Activated CD8-positive, alpha-beta memory T cell treated with anti-CD3 and anti-CD28 coated beads for 1 hour (primary cell): ENCODE measurements at places on chromosomes 6 and 20.

DNA sequence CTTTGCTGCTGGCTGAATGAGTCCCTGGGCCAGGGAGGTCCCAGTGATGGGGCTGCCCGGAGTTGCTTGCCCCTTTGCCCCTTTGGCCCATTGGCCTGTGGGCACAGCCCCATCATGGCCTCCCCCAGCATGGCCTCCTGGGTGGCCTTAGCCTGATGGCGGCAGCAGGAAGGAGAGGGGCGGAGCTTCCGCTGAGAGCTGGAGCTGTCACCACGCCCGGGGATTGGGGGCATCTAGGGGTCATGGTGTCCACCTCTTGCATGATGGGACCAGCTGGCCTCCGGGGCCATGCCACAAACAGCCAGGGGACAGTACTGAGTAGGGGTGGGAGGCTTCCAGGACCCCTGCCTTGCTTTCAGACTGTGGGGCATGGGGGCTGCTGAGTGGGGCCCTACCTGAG lies 31.5 kb upstream of the GATA5 start:
- DNase-seq, result no peak

GRCh38 chr20:17482536-17482935 lies 48.6 kb downstream of the BFSP1 start:
- DNase-seq, result no peak

DNA sequence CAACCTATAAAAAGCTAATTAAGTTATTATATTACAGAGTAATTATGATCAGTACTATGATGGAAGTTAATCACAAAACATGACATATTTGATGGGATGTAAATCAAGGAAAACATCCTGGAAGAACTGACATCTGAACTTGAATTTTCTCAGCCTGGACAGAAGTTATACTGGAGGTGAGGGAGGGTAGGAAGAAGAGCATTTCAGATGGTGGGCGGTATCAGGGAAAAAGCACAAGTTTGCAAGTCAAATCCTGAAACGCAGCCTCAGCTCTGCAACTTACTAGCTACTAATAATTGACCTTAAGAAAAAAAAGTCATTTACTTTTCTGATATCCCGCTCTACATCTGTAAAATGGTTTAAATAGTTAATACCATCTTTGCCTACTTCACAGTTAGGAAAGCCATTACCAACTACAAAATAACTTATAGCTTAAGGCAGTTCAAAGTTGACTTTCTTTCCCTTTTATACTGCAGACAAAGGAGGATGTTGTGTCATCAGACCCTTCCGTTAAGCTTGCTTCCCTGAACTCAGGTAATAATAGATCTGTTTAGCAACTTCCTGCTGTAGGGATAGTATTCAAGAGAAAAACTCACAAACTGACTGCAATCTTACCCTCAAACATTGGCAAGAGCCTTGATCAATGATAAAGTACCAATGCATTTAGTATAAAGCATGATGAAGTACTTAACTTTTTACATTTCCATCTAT lies 21.0 kb downstream of the NOL7 start:
- no peak for DNase-seq

GRCh38 chr20:3672547-3673171 lies 9.2 kb downstream of the ADAM33 start:
- DNase-seq, result no peak

DNA sequence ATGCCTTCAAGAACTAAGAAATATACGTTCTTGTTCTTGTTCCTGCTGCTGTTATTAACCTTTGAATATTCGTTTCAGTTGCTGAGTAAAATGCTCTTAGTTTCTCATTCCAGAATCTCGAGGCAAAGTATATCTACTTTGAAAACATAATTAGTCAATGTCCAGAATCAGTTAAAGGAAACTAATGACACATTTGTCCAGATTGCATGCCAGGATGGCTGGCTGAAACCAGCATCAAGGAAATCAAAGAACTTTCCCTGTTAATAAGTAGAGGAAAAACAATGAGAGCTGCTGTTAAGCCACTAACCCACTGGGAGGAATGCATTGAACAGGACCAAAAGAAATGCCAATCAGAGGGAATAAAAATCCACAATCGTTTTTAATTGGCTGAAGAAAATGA lies 196.9 kb downstream of the ALDH8A1 start:
- no peak for DNase-seq

GRCh38 chr6:134431421-134431859 lies 113.5 kb upstream of the SGK1 start:
- DNase-seq, result no peak

DNA sequence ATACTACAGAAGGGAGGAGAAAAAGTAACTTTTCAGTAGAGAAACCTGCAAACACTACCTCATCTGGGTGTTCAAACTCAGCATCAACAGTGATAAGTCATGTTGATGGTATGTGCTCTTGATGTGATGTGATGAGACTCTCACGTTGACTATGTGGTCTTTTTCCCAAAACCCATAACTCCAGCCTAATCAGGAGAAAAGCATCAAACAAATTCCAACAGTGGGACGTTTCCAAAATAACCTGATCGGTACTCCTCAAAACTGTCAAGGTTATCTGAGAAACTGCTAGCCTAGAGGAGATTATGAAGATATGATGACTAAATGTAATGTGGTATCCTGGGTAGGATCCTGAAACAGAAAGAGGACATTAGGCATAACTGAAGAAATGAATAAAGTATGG lies 41.9 kb upstream of the TAB2 start:
- DNase-seq, result no peak

DNA sequence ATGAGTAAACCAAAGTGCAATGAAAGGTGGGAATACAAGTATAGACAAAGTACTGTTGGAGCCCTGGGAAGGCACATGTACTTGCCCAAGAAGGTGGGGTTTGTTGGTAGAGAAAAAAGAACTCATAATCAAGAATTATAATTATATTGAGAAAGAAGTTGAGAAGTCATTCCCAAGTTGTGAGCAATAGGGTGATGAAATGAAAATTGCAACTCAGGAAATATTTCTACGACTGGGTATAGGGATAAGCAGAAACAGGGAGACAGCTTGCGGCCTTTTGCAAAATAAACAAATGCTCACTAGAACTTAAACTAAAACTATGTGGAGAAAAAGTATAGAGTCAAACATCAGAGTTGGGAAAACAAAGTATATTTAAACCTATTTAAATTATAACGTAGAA lies 250.7 kb upstream of the FAM83B start:
- DNase-seq, result no peak

- DNase-seq, result no peak
Observed at GRCh38 chr6:7907159-7907558, 3.4 kb downstream of the TXNDC5 start.

- DNase-seq, result no peak
Observed at GRCh38 chr20:31671324-31671723, 33.6 kb downstream of the COX4I2 start.

DNA sequence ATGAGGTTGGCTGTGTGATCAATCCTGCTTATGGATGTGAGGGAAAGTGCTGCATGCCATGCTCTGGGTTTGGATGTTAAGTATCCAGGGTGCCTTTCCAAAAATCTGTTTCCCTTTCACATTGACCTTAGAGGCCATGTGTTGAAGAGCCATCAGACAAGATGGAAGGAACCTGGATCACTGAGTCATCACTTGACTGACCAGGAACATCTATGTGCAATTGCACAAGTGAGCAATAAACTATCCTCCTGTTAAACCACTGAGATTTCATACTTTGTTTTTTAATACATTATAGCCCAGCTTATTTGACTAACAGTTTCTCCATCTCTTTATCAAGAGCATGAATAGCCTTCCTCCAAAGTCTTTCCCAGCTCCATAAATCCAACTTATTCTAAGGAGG lies 17.8 kb upstream of the TMEM14A start:
- DNase-seq, result no peak

GRCh38 chr20:5024103-5024502 lies 22.8 kb upstream of the SLC23A2 start:
- DNase-seq, result no peak

DNA sequence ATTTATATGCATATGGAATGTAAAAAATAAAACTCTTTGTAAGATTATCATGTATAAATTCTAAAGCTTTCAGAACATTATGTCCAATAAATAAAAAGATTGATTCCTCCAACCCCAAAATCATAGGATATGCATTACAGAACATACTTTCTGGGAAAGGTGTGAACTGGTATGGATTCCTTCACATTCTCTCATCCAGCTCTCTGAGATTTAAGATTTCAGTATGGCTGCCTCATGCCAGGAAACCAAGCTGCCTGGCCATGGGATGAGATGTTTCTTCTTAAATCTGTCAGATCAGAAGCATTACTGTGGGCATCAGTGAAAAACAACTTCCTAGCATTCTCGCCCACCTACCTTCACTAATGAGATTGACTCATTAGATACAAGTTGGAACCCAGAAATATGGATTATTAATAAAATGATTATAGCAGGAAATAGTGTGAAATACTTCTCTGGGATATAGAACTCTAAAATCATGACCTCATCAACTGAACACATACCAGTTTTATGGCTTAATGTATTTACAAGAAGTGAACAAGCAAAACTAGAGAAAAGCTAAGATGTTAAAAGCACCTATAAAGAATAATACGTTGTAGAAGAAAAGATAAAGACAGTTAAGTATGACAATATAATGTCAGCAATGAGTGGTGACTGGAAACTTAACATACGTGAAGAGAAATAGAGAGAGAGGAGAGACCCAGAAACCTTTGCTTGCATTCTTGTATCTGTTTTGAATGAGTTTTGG lies 171.6 kb upstream of the PHACTR1 start:
- no peak for DNase-seq

DNA sequence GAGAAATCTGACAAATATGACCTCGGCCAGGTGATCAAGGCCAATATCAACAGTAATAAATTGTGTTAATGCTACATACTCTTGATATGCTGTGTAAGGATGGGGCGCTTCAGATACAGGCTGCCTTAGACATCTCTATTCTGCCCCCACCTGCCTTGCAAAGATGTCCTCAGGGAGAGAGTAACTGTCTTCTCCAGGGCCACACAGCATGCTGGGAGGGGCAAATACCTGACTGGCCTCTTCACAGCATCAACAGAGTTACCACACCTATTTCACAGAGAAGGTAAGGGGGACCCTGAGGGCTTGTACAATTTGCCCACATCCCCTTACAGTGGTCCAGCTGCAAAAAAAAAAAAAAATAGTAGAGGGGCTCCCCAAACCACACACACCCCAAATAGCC lies 17.2 kb upstream of the KIAA1755 start:
- no peak for DNase-seq

DNA sequence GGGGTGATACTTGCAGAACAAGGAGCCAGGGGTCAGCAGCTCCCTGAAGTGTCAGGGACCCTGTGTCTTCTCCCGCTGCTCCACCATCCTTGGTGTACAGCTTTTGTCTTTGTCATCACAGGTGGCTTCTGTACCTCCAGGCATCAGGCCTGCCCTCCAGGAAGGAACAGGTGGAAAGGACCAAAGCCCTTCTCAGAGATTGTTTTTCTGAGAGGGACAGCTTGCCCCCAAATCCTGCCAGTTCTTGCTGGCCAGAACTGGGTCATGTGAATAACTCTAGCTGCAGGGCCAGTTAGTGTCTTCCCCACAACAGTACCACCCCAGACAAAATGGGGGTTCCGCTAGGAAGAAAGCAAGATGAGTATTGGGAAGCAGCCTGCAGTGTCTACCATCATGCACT lies 31.4 kb downstream of the SNPH start:
- DNase-seq, result no peak

DNA sequence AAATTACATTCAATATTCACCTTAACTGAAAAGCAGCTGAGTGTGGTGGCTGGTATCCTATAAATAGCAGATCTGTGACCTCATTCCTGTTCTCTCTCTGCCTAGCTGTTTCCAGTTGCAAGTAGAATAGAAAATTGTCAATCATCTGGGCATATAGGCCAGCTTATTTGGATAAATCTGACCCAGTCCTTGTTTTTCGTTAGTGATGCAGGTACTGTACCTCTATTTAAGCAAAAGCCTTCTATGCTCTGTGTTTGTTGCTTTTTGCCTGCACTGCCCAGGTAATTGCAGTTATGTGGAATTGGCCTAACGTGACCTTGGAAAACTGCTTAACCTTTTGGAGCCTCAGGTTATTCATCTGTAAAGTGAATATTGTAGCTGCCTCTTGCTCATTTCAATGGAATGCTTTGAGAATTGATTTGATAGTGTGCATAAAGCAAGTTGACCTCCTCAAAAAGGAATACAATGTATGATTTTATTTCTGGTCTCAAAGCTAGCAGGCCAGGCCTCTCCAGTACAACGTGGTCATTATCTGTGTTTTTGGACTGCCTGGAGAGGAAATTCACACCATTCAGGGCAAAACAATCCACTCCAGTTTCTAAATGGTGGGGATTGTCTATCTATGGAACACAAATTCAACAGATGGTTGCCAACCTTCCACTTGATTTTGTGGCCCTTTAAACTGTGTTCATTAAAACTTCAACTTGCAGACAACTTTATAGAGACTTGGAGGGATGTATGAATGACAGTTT lies 508.7 kb upstream of the CITED2 start:
- no peak for DNase-seq

DNA sequence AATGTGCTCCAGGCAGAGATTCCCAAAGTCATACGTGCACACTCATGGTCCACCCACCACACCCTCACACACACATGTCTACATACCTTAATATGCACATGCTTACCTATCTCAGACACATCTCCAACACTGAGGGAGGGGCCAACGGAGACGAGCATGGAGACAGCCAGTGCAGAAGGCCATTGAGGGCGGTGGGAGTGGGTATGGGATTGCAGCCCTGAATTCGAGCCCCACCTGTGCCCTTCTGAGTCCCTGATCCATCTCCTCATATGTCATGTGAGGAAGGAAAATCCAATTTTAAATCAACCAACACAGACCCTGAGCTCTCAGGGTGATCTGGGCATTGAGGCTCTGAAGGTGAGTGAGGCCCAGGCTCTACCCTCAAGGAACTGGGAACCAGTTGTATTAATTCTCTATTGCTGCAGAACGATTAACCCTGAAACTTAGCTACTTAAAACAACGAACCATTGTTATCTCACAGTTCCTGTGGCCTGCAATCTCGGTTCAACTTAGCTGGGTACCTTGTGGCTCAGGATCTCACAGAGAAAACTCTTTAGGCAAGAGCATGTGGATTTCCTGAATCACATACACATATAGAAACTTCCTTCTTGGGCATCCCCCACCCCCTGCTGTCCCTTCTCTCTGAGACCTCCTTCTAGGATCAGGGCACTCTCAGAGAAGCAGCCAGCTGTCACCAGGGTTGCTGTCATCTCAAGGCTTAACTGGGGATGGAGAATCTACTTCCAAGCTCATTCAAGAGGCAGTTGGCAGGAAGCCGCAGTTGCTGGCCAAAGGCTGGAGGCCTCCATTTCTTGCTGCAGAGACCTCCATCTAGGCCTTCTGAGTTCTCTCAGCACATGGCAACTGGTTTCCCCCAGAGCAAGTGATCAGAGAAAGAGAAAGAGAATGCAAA lies 28.3 kb downstream of the GLP1R start:
- no peak for DNase-seq

- DNase-seq, result peak; percentile 46
Observed at GRCh38 chr6:1596088-1596852, 13.4 kb upstream of the FOXC1 start.

GRCh38 chr6:47252633-47253032 lies 57.1 kb downstream of the TNFRSF21 start:
- no peak for DNase-seq

GRCh38 chr20:33667676-33668465 lies 1.1 kb downstream of the ACTL10 start:
- peak; percentile 66 for DNase-seq
